Activated CD8-positive, alpha-beta memory T cell treated with anti-CD3 and anti-CD28 coated beads, Interleukin-2, amount 10 ng/mL, durations not matched to agents 7 days and 5 days (primary cell): ENCODE measurements at places on chromosomes 7 and 10. TPM values are rescaled to one million over a fixed set of nuclear protein-coding genes. Genes with fewer than 3 reads are reported as not detected.
A peak's percentile ranks its signal among the peaks of the same experiment; 100 is the strongest.

GRCh38 chr7:141225916-141226618 is 152.2 kb downstream of the TMEM178B start:
- DNase-seq = no peak

The MRLN gene
- not detected for total RNA-seq

GRCh38 chr7:66667023-66667728 is 38.5 kb downstream of the KCTD7 start:
- no peak for DNase-seq

The ANKRD30A gene
- total RNA-seq = not detected

The A1CF gene
- total RNA-seq = not detected

DNA sequence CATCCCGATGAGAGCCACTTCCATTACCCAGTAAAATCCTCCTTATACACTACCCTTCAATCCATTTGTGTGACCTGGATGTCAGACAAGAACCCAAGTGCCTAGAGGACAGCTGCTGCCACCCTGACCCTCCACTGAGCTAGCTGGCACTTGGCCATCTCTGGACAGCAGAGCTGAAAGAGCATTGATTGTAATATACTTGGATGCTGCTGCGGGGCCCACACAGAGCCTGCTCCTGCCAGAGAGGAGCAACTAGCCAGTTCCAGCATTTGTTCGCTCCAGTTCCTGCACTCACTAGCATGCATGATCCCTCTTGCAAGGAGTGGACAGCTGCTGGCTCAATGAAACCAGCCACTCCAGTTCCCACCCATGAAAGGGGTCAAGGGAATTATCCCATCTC is 8.4 kb upstream of the TMEM254 start:
- DNase-seq = no peak

- DNase-seq = no peak
Measured at GRCh38 chr7:88888684-88889083, 93.1 kb upstream of the TEX47 start.

- no peak for DNase-seq
Measured at GRCh38 chr10:122258136-122259074, 12.7 kb upstream of the BTBD16 start.

DNA sequence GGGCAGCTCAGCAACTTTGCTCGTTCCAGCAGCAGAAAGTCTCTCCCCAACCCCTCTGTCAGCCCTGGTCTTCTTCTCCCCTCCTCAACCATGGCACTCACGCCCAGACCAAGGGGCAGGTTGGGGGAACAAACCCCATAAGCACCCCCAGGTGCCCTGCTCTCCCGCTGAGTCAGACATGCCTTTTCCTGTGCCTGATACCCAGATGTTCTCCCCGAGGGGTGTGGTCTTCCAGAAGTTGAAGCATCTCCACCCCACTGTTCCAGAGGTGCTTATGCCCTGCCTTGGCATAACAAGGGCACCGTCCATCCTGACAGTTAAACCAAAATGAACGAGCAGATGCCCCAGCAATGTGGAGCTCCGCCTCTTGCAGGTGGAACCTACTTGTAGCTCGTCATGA is 67.1 kb downstream of the C10orf143 start:
- no peak for DNase-seq

The PYROXD2 gene
- total RNA-seq = 5.1 TPM

The STEAP2 gene
- not detected for total RNA-seq

The CALHM1 gene
- 1.1 TPM for total RNA-seq

The USP6NL gene
- total RNA-seq = 1.1 TPM

The TMED4 gene
- total RNA-seq = 77.4 TPM

DNA sequence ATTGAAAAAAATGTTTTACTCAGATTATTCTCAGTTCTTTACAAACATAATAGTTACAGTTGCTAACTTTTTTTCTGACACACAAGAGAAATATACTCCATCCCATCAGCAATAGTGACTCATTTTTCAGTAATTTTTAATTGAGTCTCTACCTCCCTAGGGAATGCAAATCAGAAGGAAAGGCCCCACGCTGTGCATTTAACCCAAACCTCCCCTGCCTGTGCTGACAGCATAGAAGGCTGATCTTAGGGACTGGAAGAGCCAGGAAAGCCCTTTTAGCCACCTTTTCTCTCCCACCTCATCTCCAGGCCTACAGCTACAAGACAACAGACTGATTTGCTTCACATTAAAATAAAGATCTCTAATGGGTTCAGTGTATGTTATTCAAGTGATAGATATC is 24.7 kb upstream of the PIK3CG start:
- DNase-seq = no peak

DNA sequence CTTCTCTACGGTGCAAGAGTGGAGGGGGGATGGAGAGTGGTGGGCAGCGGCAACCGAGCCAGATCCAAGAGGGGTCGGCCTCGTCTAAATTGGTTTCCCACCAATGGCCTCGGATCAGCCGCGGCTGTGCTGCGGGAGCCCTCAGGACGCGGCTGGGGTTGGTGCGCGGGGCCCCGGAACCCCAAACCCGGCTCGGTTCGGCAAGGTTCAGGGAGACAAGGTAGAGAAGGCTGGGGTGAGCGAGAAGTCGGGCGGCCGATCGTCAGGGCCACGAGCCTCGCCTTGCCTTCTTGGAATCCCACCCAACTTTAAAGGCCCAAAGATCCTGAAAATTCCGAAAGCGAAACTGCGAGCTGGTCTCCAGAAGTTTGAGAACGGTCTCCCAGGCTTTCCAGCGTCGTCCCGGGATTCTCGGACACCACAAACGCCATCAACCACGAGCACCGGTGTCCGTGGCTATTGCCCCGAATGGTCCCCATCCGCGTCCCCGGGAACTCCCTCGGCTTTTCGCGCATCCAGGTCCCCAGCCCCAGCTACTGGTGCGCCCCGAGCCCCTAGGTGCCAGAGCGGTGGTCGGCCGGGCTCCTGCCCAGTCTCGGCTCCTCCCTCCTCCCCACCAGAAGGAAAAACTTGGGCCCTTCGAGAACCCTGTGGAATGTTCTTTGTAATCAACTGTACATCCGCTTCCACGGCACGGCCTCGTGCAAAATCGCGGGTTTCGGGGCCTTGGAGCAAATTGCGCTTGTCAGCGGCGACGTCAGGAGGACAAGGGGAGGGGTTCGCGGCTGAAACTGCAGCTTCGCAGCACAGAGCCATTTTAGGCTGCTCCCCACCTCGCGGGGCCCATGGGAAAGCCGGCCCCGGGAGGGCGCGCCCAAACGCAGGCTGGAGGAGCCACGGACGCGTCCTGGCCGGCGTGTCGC is 3.2 kb downstream of the SFMBT2 start:
- peak; percentile 57 for DNase-seq

The PRRT4 gene
- total RNA-seq = 0.18 TPM

- peak; percentile 21 for DNase-seq
Measured at GRCh38 chr7:150417863-150418262, 32.6 kb upstream of the GIMAP8 start.

The RGR gene
- not detected for total RNA-seq

The GJC3 gene
- total RNA-seq = not detected

DNA sequence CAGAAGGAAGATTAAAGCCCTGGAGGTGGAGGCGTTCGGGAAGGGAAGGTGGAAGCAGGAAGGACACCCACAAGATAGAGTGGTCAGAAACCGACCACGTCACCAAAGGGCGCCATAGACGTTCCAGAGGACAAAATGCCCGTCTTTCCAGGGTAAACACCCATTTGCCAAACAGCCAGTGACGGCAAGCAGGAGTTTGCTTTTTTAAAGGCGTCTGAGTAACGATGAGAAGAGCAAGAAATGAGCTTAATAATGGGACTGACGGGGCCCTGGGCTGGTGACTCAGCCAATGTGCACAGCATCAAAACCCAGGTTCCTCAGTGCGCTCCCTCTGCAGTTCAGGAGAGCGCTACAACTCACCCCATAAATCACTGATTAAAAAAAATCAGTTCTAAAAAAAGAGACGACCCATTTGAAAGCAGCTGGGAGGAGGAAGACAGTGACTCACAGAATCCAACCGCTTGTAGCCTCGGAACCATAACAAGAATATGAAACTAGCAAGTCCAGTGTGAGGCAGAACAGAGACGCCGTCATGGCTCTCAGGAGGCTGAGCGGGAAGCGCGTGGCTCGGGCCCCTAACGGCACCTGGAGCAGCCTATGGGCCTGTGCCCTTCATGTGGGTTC is 5.9 kb downstream of the DIP2C start:
- no peak for DNase-seq

The GFRA1 gene
- not detected for total RNA-seq

The CARD11 gene
- 136 TPM for total RNA-seq

The CD36 gene
- not detected for total RNA-seq

DNA sequence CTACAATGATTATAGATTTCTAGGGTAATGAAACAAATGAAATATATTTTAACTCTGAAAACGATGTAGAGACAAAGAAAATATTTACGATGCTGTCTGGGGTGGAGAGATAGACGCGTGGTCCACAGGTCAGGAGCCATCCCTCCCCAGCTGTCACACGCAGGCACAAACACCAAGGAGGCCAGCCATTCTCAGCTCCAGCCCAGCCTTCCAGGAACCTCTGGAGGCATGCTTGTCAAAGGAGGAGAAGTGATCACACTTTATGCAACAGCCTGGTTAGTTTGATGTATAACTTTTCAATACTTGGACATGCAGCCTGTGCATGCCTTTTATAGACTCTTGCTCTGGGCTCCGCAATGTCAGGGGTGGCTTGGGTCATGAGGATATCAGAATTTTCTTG is 391.5 kb upstream of the MGMT start:
- no peak for DNase-seq

GRCh38 chr10:105342606-105343005 is 701.5 kb downstream of the SORCS3 start:
- no peak for DNase-seq

The FAM25C gene
- total RNA-seq = not detected

The NEUROG3 gene
- total RNA-seq = not detected

The CPEB3 gene
- 4.3 TPM for total RNA-seq

The AS3MT gene
- not detected for total RNA-seq

The IRF5 gene
- 17.7 TPM for total RNA-seq

DNA sequence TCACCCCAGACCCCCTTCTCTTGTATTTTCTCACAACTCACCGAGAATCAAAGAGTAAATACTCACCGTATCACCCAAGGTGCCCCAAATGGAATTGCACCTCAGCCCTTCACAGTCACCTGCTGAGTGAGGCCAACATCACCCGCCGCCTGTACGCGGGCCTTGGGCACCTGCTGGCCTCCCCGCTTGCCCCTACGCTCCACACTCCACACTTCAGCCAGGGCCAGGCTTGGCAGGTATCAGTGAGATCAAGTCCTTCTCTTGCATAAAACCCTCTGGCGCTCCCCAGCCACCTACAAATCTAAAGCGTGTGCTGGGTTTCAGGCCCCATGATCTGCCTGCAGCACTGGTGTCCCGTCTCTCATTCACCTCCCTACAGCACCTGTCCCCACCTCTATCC is 300.6 kb downstream of the GFRA1 start:
- DNase-seq = no peak

DNA sequence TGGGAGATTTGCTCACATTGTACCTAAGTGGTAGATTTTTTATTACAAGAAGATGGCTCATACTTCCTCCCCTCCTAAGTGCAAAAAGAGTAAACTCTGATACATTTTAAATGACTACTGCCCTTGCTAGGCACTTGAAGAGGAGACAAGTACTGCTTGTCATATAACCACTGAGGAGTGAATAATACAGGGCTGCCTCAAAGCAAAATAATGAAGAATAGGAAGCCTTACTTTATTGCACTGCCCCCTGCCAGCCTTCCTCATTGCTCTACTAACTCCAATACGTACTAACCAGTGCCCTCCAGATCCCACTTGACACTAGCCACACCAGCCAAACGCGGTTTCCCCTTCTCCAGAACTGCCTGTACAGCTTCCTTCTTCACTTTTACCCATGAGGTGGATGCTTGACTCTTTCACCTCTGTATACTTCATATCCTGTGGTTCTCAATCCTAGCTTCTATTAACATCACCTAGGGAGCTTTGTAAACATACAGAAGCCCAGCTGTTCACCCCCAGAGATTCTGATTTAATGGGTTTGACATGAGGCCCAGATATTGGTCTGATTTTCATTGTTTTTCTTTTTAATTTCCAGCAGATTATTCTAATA is 11.7 kb upstream of the MTERF1 start:
- no peak for DNase-seq

DNA sequence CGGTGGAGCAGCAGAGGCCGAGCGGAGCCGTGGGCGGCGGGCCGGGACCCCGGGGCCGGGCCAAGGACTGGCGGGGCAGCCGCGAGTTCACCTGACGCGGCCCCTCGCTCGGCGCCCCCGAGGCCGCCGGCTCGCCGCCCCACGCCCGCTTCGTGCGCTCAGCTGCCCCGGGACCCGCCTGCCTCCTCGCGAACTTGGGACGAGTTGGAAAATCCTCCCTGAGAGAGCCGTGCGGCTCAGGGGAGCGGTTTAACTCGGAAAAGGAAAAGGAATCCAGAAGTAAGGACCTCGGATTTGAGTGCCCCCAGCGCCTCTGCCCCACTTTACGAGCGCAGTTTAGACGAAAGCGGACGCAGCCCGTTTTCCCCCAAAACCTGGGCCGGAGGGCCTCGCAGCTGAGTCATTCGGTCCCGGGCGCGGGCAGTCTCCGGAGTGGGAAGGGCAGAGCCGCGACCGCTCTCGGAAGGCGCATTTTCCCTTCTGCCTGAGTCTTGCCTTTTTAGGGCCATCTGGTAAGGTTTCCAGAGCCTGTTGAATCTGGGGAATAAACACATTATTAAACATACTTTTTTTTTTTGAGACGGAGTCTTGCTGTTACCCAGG is 744 bp downstream of the CREM start:
- peak; percentile 79 for DNase-seq

The WEE2 gene
- total RNA-seq = not detected

DNA sequence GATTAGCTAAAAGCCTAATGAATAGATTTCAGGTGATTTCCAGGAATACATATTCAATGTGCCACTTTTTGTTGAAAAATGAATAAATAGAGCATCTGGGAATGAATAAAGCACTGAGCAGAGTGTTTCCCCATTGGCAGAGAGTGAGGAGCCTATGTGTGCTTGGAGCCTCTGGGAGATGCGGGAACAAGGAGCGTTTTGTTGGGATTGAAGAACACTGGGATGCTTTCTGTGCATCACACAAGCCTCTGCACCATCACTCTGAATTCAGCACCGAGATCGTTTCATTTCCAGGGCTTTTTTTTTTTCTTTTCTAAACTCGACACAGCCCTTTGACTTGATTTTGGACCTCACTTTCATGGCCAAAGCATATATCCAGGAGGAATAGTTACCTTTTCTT is 111.4 kb downstream of the BAMBI start:
- no peak for DNase-seq

The OR2A1 gene
- not detected for total RNA-seq

DNA sequence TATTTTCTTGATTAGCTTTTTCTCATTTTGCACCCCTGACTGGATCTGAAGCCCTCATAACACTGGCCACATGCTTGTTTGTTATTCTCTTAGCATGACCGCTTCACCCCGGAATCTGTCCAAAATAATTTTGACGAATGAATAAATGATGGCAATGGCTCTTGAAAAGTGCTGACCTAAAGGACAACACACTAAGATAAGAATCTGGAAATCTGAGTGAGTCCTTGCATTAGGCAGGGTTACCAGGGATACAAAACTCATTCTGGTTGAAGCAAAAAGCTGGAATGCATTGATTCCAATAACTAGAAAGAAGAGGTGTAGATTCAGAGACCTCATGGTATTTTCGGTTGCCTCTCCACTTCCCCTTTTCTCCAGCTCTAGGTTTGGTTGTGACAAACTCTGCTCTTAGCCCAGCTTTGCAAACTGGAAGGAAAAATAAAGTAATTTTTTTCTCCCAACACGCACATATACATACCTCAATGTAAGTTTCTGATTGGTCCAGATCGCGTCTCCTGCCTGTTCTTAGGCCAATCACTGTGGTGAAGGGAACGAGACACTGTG is 157.4 kb downstream of the SKIDA1 start:
- no peak for DNase-seq
